ENCODE measurements at places on chromosomes 5 and 9. TPM values are rescaled to one million over a fixed set of nuclear protein-coding genes. Genes with fewer than 3 reads are reported as not detected.

Gene IFNK
- total RNA-seq, result not detected

Gene PCDHB9
- not detected for total RNA-seq

Gene OR1Q1
- not detected for total RNA-seq

Gene ZNF618
- 7.6 TPM for total RNA-seq

Gene PCDH12
- not detected for total RNA-seq

Gene UNC13B
- 8.6 TPM for total RNA-seq

Gene IL33
- not detected for total RNA-seq

Gene FAM120AOS
- 47.5 TPM for total RNA-seq

Gene PCDHA10
- total RNA-seq, result 0.03 TPM

Gene HARS1
- total RNA-seq, result 78.1 TPM

Gene IL4
- not detected for total RNA-seq

Gene CDC14B
- 13.5 TPM for total RNA-seq

Gene ST8SIA4
- 0.58 TPM for total RNA-seq

Gene GPR151
- not detected for total RNA-seq

Gene SKP2
- total RNA-seq, result 17.2 TPM

Gene LHX6
- 1.1 TPM for total RNA-seq

Gene ZBTB43
- 5.7 TPM for total RNA-seq

Gene OGN
- not detected for total RNA-seq

Gene FBP1
- not detected for total RNA-seq

Gene DNAH5
- total RNA-seq, result 1.8 TPM

Gene DMRTA1
- 0.55 TPM for total RNA-seq

Gene MSMP
- total RNA-seq, result not detected

Gene PCDHA2
- total RNA-seq, result not detected

Gene BTNL3
- not detected for total RNA-seq

All from A549 treated with GW870086 at 1 μM for 4 hours (cell line).